ENCODE measurements at places on chromosomes 6 and 20.

DNA sequence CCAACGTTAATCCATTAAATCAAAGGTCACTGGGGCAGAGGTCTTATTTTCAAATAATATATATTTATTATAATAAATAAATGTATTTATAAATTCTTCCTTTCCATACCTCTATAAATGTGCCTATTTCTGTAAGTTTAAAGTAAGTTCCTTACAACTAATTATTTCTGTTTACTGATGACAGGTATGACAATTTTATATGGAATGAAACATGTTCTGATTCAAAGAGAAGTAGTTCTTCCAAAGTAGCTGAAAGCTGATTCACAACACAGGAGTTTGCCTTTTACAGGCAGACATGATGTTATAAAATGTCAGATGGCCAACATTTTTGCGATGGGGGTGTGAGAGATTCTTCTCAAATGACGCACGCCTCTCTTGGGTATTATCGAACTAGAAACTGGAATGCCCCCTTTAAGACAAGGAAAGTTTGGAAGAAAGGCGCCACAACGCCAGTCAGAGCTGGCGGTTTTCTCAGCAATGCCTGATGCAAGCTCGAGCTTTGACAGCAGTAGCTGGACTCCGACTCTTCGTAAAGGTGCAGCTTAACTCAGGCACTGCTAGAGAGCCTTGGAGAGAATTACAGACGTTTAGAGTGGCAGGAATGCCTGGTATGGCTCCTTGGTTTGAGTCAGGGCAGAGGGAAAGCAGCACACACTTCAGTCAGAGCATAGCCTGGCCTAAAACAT, 92.1 kb downstream of the FOXC1 start:
- DNase-seq: no peak

GRCh38 chr6:161137320-161137719, 136.5 kb downstream of the AGPAT4 start:
- no peak for DNase-seq

GRCh38 chr6:170251776-170252571, 38.9 kb downstream of the DLL1 start:
- DNase-seq: no peak

GRCh38 chr6:31609519-31610406, 5.3 kb upstream of the AIF1 start:
- DNase-seq: no peak

- DNase-seq: no peak
These were observed 9.5 kb downstream of the TMEM30A start for GRCh38 chr6:75275067-75275466.

DNA sequence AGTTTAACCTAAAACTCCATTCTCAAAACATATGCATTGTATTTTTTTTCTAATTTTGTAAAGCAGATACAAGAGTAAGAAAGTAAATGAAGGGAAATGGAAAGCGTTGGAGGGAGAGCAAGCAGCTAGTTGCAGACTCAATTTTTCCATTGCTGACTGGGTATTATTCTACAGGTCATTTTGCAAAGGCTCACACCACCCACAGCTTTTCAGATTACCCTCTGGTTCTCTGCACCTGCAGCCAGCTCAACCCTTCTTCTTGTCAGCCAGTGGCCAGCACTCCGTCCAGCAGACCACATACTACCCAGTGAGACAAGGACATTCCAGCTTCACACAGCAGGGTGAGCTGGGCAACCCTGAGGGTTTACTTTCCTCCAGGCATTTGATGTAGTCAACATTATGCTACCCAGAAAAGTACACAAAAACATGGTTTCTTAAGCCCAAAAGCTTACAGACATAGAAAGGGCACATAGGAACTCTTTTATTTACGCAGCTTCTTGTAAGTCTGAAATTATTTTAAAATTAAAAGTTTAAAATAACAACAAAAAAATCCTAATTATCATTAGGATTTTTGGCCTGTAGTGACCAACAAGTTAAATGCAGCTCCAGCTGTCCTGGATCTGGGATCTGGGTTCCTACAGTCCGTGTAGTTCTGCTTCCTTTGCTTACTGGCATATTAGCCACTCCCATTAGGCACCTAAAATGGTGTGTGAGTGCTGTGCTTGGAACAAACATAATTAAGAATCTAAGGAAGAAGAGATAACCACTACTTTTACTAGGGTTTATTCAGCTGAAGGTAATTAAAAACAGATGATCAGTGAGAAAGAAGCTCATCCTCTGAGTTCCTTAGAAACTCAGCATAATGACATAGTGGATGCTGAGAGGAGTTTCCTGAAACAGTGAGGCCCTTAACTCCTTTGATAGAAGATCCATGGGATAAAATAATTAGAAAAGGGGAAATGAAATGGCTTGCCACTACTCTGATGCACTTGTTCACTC, 185.3 kb downstream of the PKHD1 start:
- DNase-seq: no peak

GRCh38 chr6:33733709-33734007, 13.0 kb downstream of the IP6K3 start:
- DNase-seq: no peak

DNA sequence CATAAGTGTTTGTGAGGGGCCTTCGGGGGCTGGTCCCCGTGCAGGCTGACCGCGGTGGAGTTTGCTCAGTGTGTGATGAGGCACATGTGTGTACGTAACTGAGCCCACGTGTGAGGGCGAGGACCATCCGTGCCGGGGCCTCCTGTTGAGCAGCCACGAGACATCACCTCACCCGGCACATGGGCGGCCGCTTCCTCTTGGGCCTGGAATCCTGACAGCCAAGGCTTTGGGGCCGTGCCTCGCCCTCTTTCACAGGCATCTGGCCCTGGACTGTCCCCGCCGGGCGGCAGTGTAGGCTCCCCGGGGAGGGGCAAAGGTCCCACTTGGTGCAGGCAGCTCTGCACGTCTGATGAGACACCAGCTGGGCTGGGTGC, 202.3 kb downstream of the DLL1 start:
- no peak for DNase-seq

- DNase-seq: no peak
These were observed 51.0 kb upstream of the CEP162 start for GRCh38 chr6:84278321-84278998.

GRCh38 chr6:6711832-6712448, 123.4 kb downstream of the LY86 start:
- no peak for DNase-seq

- DNase-seq: no peak
These were observed 25.5 kb downstream of the GNAS start for GRCh38 chr20:58877976-58878360.

- DNase-seq: no peak
These were observed 22.4 kb downstream of the EDN3 start for GRCh38 chr20:59322585-59323454.

DNA sequence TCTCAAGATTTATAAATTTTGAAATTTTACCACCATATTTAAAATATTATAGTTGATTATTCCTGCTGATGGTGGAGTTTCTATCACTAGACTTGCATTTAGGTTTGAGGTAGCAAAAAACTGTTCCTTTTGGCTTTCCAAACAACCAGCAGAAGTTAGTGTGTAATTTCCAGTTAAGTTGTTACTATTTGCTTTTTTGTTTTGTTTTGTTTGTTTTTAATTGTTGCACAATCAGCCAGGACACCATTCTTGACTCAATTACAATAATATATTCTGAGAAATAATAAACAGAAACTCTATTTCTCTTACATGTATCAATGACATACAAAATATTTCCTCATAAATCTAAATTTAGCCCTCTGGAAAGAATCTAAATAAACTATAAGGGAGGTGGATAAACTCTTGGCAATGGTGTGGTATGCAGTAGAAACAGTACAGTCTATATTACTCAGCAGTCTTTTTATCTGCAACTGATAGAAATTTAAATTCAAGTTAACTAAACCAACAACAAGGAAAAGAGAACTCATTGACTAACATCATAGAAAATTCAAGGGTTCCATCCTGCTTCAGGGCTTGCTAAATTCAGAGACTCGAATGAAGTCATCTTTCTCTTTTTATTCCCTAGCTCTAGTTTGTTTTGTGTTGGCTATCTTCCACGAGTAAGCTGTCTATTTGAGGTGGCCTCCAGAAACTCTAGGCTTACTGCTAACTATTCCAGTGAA, 19.4 kb upstream of the COL19A1 start:
- no peak for DNase-seq
